MG63 (cell line): ENCODE measurements at places on chromosomes 16 and 17. TPM values are rescaled to one million over a fixed set of nuclear protein-coding genes. Genes with fewer than 3 reads are reported as not detected.

Gene C17orf113
- total RNA-seq, result 0.05 TPM in 1 of 2 replicates, not detected in the other

Gene TEX19
- total RNA-seq, result 2.3 TPM in 1 of 2 replicates, not detected in the other

Gene SOX15
- 0.23 TPM in 1 of 2 replicates, not detected in the other for total RNA-seq

Gene CD300E
- total RNA-seq, result not detected in 2 replicates

Gene CTRL
- total RNA-seq, result 0.72 and 1.9 TPM in 2 replicates

Gene CD300LB
- total RNA-seq, result not detected in 2 replicates

Gene TRPV3
- total RNA-seq, result 0.07 TPM in 1 of 2 replicates, not detected in the other

Gene RNF43
- not detected in 2 replicates for total RNA-seq
